ENCODE measurements at places on chromosomes 3 and 15.

DNA sequence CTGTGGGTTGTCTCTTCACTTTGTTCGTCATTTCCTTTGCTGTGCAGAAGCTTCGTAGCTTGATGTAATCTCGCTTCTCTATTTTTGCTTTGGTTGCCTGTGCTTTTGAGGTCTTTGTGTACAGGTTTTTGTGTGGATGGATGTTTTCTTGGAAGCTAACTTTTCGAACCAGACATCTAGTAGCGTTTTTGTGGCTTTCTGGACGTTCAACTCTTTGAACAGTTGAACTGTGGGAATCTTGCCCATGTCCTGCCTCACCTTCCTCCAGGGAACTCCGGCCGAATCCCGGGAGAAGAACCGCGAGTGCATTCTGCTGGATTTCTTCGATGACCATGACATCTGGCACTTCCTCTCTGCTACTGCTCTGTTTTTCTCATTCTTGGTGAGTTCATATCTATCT lies 70.6 kb downstream of the USF3 start:
- no peak for DNase-seq

DNA sequence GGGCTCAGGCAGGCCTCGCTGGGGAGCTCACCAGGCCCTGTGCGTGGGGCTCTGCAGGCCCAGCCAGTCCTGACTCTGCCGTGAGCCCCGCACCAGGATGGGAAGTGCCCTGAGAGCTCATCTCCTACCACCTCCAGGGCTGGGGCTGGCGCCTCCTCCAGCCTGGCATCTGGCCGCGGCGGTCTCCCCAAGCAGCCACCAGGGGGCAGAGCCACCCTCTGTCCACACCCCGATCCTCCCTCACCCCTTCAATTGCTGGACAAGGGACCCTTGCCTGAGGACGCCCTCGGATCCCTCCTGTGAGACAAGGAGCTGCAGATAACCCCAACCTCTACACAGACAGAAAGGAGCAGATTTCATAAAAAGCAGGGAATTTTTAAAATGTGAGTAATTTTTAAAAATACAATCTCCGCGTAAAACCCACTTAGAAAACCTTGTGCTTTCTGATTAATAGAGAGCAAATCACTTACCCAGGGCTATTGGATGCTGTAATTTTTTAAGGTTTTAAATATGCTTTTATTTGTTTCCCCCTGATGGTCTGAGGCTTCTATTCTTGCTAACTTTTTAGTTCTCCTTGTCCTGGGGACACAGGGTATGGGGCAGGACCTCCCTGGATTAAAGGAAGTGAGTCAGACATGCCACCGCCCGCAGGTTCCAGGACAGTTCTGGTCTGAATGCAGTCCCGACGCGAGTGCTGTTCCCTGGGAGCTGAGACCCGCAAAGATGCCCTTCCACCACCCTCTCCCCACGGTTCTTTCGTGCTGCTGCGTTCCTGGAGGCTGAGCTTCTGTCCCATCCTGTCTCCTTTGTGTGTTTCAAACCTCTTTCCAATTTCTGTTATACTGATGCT lies 52.3 kb upstream of the CHRNA7 start:
- DNase-seq = no peak

DNA sequence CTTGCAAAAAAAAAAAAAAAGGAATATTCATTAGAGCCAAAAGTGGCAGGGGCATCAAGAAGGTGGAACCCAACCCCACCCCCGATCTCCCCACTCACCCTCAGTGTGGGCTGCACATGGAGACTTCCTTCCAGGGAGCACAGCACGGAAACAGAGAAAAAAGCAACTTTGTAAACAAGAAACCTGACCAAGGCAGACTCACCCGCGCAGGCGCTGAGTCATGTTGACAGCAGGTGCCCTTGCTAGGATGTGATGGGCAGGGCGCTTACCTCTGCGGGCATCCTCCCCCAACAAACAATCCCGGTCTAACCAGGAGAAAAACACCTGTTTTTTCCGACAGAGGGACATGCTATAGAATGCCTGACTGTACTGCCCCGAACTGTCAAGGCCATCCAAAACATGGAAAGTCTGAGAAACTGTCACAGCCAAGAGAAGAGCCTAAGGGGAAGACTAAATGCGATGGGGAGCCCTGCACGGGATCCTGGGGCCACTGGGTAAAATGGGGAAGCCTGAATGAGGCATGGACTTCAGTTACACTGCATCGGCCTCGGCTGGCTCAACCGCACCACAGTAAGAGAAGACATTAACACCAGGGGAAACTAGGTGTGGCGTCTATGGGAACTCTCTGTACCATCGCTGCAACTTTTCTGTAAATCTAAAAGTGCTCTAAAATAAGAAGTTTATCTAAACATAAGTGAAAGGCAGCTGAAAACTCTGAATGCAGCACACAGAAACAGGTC lies 66.7 kb upstream of the GATA2 start:
- no peak for DNase-seq

- no peak for DNase-seq
These were observed 1.4 kb upstream of the AQP9 start for GRCh38 chr15:58136731-58137130.

- no peak for DNase-seq
These were observed 577.3 kb upstream of the SEMA6D start for GRCh38 chr15:47139965-47140364.

DNA sequence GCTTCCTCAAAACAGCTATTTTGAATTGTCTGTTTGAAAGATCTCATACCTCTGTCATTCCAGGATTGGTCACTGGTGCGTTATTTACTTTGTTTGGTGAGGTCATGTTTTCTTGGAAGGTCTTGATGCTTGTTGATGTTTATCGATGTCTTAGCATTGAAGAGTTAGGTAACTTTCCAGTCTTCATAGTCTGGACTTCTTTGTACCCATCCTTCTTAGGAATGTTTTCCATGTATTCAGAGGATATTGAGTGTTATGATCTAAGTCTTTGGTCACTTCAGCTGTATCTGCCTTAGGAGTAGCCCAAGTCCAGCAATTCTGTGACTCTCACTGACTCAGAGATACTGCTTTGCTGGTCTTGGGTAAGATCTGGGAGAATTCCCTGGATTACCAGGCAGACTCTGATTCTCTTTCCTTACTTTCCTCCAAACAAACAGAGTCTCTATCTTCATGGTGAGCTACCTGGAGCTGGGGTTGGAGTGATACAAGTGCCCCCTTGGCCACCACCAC lies 398.6 kb downstream of the ZIC4 start:
- no peak for DNase-seq
